NCI-H510A treated with DMSO at 0.1 percent for 48 hours (cell line): ENCODE measurements at places on chromosomes 11 and 22.

GRCh38 chr11:132312701-132313111 is 942.3 kb downstream of the NTM start:
- DNase-seq = peak; percentile 51

- no peak for DNase-seq
Observed at GRCh38 chr11:20249796-20250195, 89.5 kb upstream of the DBX1 start.

GRCh38 chr11:112049777-112050176 is 24.0 kb downstream of the PIH1D2 start:
- no peak for DNase-seq

- DNase-seq = no peak
Observed at GRCh38 chr11:86177302-86177701, 67.3 kb upstream of the EED start.

- DNase-seq = no peak
Observed at GRCh38 chr11:216081-216974, 8.8 kb downstream of the RIC8A start.

GRCh38 chr11:86769219-86769618 is 31.1 kb upstream of the PRSS23 start:
- no peak for DNase-seq

- no peak for DNase-seq
Observed at GRCh38 chr11:77071077-77071476, 4.3 kb downstream of the CAPN5 start.

DNA sequence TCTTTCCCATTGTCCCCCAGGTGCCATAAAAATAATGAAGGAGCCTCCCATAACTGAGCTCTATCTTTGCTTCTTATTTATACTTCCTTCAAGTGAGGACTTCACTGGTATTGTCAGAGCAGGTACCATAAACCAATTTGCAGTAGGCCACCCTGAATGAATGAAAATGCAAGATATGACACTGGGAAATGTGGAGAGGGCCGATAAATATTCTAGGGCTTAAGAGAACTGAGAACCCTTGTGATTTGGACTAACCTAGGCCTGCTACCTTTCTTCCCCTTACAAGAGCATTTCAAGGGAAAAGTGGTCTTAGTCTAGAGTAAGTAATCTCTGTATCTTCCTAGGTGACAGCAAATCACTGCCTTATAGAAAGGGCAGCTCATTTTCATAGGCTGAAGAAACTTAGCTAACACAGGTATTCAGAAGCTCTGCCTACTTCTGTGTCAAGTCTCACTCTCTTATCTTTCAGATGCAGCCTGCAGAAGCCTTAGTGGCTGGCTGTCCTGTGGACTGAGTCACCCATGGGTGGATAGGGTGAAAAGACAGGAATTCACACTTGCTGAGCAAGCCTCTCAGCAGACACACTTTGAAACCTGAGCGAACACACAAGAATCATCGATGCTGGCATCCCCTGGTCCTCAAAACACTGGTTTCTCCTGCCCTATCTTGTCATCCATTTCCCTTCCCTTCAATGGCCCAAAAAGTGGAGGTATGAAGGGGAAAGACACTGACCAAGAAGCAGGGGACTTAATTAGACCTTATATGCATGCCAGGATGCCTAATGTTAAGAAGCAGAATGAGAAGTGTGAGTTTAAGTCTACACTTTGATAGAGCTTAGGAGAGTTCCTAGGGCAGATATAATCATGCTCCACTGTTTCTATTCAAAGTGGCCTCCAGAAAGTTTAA is 15.2 kb downstream of the NRIP3 start:
- DNase-seq = no peak

DNA sequence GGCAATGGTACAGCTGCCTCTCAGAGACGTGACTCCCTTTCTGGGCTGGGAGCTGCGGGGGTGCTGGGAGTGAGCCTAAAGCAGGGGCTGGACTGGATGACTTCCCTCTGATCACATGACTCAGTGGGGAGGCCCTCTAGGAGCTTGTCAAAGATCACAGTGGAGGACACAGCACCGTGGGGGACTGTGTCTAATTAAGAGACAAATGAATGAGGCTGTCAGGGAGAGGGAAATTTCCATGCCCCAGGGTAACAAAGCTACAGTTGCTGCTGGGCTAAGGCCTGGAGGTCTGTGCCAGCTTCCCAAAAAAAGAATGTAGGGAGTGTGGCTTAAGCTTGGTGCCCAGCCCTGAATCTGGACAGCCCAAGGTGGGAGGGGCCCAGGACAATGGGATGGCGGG is 262.8 kb upstream of the PLET1 start:
- DNase-seq = no peak

- DNase-seq = no peak
Observed at GRCh38 chr22:50422961-50423815, 51.6 kb downstream of the SBF1 start.

DNA sequence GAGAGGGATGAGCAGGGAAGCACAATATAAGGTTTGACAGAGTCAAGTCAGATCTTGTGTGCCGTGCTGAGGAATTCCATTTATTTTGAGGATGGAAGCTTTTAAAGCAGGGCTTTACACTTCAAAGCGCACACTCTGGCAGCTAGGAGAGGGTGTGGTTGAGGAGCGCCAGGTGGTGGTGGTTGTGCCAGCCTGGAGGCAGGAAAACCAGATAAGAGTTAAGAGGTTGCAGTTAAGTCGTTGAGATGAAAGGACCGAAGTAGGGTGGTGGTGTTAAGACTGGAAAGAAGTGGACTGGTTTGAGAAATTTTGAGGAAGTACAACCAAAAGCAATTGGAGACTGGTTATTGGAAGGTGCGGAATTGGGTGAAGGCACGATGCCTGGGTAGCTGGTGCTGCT is 231.6 kb upstream of the TBCEL start:
- DNase-seq = no peak

DNA sequence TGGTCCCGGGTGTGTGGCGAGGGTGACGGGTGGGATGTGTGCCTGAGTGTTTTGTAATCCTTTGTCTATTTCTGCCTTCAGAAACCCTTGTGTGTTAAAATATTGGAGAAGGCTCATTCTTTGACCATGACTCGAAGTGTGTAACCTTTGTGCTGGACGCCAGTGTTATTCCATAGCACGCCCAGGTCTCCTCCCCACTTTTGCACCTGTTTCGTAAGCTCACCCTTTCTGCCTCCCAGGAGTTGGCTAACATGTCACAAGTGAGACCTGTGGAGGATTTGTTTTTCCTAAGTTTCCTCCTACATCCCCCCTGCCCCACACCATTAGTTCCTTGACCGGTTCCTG is 382 bp downstream of the C11orf54 start:
- peak; percentile 74 for DNase-seq

GRCh38 chr11:9923280-9923679 is 259.4 kb downstream of the SWAP70 start:
- no peak for DNase-seq

DNA sequence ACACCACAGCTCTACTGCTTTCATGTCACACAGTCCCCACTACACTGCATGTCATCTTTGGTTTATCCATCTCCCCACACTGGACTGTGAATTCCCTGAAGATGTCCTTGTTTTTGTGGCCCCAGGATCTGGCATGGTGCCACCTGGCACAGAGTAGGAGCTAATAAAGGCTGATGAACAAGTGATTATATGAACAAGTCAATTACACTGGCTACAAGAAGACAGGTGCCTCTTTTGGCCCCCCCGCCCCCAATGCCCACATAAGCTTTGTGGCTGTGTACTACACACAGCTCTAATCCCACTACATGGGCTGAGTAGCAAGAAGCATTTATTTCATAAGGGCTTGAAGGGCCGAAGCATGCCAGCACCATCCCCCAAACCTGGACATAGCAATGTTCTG is 24.7 kb downstream of the PLEKHA7 start:
- DNase-seq = no peak

DNA sequence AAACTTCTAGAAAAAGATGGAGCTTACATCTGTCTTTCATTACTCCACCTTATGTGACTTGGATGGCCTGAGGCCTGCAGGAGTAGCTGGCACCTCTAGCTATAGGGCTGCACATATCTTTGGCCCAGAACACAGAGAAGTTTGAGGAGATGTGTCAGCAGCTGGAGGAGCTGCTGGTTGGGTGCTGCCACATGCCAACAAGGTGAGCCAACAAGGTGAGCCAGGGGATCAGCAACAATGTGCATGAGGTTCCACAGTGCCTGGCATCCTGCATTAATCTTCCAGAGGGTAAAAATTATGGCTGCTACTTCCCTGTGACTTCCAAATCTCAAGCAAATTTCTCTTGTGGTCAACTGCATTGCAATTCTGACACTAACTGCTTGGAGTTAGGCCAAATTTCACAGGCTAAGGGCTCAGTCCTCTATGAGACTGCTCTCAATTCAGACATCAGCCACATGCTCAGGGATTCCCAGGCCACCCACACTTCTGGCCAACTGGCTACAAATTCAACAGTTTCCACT is 16.0 kb downstream of the RBM7 start:
- DNase-seq = no peak

DNA sequence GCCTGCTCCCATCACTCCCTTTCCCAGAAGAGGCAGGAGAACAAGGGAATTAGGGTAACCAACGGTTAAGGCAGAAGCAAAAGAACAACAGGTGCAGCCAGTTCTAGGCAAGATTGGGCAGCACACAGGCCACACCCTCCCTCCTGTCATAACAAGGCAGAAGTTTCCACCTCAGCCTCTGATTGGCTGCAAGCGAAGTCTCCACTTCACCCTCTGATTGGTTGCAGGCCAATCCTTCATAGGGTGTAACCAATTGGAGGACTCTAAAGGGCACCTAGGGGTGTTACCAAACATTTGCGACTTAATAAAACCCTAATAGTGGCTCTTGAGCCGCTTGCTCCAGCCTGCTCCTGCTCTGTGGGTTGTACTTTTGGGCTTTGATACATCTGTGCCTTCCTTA is 153.8 kb downstream of the CACNA1I start:
- DNase-seq = no peak

- no peak for DNase-seq
Observed at GRCh38 chr11:128874427-128874826, 7.3 kb upstream of the KCNJ1 start.

GRCh38 chr11:60378354-60378753 is at the start of gene MS4A7:
Gene MS4A7, plus strand, starts transcription at chr11:60378532. Its CDS starts 4,610 bp downstream, at chr11:60383142.
- DNase-seq = no peak

GRCh38 chr11:85805387-85805786 is 5.6 kb downstream of the SYTL2 start:
- DNase-seq = no peak

DNA sequence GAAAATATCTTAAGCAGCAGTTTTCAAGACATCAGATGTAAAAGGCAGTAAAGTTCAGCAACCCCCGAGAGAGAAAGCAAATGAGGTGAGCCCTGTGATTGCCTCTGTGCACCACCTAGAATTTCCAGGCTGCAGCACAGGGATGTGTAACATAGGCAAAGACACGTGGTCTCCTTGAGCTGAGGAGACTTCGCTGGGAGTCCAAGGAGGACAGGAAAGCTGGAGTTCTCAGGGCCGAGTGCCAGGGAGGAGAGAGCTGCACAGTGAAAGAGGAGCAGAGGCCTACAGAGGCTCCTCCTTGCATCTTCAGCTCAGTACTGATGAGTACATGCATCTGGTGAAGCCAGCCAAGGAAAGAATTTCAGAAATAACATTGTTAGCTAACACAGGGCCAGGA is 17.6 kb upstream of the TOLLIP start:
- DNase-seq = no peak

- no peak for DNase-seq
Observed at GRCh38 chr22:27105142-27106025, 448.0 kb downstream of the MIAT start.

DNA sequence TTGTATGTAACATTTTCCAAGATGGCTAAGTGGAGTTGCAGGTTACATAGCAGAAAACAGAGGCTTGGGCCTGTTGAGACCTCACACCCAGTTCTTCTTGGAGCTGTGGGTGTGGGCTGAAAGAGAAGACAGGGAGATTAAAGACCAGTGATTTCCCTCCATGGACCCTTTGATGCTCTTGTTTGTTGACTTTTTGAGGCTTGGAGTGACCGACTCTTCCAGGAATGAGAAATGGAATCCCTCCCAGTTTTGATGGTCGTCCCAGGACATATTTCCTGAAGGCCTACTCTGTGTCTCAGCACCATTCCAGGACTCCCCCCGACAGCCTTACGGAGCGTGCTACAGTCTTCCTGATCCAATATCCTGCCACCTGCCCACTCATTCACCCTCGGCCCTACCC is 96.9 kb downstream of the PTPRJ start:
- DNase-seq = no peak

DNA sequence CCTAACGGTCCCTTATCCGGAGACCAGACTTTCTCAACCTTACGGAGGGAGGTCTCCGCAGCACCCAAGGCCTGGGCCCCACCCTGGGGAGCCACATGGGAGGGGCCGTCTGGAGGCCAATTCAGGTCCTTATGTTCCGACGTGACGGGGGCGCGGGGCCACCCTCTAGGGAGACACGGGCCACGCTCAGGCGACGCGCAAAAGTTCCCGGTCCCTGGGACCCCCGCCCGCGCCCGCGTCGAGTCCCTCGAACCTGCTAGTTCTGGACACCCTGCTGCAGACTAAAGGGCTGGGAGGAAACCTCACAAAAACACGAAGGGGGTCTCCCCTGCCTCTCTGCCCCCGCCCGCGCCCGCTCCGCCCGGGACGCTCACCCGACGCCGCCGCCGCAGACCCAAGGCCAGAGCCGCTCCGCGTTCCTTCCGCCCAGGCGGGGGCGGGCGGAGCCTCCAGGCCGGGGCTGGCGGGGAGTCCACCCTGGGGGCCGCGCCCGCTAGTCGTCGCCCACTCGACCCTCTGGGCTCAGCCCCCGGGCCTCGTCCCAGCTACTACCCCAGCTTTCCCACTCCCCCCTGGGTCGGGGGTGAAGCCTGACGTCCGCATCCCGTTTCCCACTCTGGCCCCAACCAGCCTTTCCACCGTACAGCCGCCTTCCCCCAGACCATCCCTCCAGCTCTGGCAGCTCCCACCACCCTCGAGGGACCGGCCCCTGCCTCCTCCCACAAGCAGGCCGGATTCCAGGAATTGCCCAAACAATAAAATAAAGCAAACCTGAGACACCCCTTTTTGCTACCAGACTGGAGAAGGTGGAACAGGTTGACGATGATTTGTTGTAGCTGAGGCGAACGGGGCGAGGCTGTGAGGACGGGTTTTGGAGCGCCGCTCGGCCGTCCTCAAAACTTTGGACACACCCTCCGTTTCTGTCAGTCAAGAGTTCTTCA is 2.7 kb downstream of the RNH1 start:
- DNase-seq = no peak

DNA sequence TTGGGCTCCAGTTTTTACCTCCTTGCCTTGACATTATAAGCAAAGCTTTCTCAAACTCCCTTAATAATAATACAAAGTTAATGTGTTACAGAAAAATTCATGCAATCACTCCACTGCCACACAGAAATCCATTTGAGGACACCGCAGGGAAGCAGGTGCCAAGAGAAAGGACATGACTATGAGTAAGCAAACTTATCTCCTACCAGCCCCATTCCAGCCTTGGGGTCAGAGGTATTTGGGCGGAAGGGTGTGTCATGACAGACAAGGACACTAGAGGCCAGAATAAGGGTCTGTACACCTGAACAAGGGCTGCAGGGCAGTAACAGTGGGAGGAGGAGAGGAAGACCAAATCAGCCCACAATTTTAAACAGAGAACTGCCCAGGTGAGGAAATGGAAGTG is 5.9 kb downstream of the GNG3 start:
- DNase-seq = no peak

- no peak for DNase-seq
Observed at GRCh38 chr22:44394246-44395117, 81.7 kb upstream of the SHISAL1 start.
